ENCODE measurements at places on chromosomes 3 and 15. TPM values are rescaled to one million over a fixed set of nuclear protein-coding genes. Genes with fewer than 3 reads are reported as not detected.

- no peak for DNase-seq
These were observed 4.8 kb downstream of the VEPH1 start for GRCh38 chr3:157498371-157498770.

- peak; percentile 67 for DNase-seq
These were observed 42.9 kb downstream of the IDH2 start for GRCh38 chr15:90059208-90059985.

- no peak for DNase-seq
These were observed 341 bp downstream of the HEXA start for GRCh38 chr15:72375501-72375845.

Gene LRRIQ4
- not detected for polyA plus RNA-seq

Gene CD96
- polyA plus RNA-seq, result 0.09 TPM

Gene CCDC66
- polyA plus RNA-seq, result 7.9 TPM

DNA sequence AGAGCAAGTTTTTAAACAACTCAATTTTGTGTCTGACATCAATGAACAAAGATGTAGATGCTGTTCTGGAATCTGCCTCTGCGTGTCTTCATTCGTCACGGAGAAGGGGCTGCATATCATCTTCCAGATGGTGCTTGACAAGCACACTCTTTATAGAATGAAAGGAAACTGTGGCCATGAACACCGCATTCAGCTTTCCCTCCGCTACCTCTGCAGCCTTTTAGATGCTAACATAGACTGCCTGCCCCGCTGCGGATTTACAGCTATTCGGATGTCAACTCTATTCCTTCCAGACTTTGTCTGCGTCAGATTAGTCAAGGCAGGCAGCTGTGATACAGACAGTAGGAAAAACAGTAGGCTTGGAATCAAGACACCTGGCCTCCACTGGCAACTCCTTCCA, 232.9 kb downstream of the TJP1 start:
- no peak for DNase-seq

GRCh38 chr3:39781025-39781424, 28.4 kb upstream of the MYRIP start:
- DNase-seq, result no peak

DNA sequence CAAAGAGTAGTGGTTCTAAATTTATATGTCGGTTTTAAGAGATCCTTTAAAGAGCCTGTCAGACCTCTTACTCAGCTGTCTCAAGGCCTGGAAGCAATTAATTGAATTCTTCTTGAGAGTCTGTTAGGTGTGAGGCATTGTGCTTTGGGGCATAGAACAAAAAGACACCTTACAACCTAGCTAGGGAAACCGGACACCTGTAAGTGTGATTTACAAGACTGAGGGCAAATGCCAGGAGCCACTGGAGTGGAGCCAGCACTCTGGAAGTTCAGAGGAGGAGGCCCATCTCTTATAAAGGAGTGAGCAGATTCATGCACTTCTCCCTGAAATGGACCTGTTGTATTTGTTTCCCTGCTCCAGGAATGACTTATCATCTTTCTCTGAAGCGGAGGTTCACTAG, 97.7 kb upstream of the NUDT16 start:
- no peak for DNase-seq

DNA sequence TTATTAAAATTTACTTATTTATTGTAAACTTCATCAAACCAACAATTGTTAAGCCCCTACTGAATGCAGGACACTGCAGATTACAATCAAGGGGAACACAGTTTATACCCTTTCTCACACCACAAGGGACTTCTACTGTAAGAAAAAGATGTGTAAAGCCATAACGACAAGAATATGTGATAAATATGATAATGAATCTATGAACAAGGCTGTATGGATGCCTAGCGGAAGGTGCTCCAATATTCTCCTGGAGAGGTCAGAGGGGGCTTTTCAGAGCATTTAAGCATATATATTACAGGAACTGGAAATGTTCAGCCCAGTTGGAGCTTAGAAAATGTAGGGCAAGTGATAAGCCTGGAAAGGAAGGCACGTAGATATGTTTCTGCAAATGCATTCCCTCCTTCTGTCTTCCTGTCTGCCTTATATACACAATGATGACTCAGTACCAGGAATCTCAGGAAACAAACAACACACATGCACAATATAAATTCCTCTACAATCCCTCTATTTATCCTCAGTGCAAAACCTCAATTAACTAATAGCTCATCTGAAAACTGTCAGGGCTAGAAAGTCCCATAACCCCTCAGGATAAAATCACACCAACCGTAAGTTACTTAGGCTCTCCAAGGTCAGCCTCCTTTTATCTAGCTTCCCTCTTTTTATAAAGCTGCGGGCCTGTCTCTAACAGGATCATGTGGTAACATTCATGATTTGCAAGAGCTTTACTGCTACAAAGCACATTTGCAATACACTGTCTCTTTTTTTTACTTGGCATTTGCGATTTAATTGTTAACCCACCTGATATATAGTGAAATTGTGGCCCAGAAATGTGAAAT, 393.1 kb downstream of the LPP start:
- DNase-seq, result no peak

- DNase-seq, result no peak
These were observed 4.0 kb upstream of the DZIP1L start for GRCh38 chr3:138119423-138119766.

DNA sequence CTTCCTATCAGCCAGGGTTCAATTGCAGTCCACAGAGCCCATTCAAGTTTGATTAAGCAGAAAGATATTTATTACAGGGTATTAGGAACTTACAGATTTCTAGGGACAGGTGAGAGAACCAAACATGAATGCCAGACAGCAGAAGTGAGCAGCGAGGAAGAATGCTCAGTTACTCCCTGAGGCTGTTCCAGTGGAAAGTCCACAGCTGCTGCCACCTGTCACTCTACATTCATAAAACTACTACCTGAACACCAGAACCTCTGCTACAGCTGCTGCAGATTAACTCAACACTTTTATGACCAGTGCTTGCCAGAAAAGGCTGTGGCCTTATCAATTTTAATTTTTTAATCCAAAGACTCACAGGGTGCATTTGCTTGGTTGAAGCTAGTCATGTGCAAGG, 325.4 kb upstream of the ONECUT1 start:
- no peak for DNase-seq

DNA sequence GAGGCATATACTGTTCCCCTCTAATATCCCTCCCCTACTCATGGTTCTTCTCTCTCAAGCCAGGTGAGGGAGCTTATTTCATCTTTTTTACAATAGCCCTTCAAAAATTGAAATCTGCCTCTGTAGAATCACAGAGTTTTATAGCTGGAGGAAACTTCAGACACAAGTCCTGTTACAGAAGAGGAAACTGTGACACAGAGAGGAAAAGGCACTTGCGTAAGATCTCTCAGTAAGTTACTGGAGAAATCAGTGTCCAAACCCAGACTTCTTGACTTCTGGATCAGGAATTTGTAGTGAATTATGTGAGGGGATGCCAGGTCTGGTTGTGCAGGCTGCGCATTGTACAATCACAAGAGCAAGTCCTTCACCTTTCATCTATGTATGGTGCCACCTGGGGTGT, 4.6 kb downstream of the FGD5 start:
- DNase-seq, result no peak

GRCh38 chr3:70754314-70754713, 441.9 kb upstream of the MDFIC2 start:
- DNase-seq, result no peak

DNA sequence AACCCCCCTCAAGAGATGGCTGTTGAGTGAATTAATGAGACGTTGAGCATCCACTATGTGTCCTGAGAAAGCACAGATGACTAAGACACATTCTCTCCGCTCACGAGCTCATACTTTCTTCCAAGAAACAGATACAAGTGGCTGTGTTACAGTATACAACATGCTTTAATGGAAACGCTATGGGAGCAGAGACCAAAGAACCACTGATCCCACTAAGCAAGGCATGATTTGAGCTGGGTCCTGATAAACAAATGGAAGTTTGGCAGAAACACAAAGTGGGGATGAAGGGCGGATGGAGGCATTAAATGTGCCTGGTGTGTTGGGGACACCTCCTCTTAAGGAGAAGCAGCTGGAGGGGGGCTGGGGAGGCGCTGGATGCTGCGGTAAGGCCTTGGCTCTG, 129.4 kb downstream of the UACA start:
- DNase-seq, result no peak

GRCh38 chr15:68939501-68939900, 9.2 kb downstream of the SPESP1 start:
- no peak for DNase-seq

DNA sequence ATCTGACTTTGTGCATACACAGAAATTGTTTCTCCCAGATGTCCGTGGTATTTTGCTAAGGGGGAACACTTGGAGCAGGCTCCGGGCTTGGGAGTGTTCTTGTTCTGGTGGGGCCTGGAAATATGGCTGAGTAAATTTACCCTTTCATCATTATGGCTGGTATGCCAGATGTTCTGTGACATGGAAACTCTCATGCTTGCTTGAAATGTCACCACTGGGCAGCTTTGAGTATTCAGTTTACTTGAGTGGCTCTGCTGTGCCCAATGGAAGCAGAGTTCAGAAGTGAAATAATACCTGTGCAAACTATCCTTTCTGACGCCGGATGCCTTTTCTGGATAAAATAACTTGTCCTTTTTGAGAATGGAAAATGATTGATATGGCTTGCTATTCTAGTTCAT, 283.6 kb upstream of the TPM1 start:
- no peak for DNase-seq

Gene ARL8B
- 49.1 TPM for polyA plus RNA-seq
